Activated CD4-positive, alpha-beta T cell treated with anti-CD3 and anti-CD28 coated beads for 24 hours (primary cell): ENCODE measurements at places on chromosomes 12 and 14.

- no peak for DNase-seq
Measured at GRCh38 chr14:21987937-21988336, 314.3 kb upstream of the OR4E1 start.

- no peak for DNase-seq
Measured at GRCh38 chr12:104182144-104182543, 33.4 kb upstream of the TXNRD1 start.

DNA sequence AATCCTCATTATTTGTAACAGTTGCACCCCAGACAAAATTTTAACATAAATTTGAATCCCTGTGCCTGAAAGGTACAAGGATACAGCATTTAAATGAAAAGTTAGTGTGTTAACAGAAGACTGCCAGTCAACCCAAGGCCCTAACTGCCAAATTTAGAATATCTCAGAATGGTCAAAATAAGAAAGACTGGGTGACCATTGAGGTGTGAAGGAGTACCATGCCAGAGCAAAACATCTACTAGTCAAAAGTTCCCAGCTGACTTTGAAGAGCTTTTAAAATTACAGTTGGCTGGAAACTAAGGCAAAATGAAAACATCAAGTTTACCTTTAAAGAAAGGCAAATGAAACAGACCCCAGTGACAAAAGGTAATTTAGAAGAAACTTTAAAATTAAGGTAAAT, 18.4 kb downstream of the SAV1 start:
- no peak for DNase-seq

DNA sequence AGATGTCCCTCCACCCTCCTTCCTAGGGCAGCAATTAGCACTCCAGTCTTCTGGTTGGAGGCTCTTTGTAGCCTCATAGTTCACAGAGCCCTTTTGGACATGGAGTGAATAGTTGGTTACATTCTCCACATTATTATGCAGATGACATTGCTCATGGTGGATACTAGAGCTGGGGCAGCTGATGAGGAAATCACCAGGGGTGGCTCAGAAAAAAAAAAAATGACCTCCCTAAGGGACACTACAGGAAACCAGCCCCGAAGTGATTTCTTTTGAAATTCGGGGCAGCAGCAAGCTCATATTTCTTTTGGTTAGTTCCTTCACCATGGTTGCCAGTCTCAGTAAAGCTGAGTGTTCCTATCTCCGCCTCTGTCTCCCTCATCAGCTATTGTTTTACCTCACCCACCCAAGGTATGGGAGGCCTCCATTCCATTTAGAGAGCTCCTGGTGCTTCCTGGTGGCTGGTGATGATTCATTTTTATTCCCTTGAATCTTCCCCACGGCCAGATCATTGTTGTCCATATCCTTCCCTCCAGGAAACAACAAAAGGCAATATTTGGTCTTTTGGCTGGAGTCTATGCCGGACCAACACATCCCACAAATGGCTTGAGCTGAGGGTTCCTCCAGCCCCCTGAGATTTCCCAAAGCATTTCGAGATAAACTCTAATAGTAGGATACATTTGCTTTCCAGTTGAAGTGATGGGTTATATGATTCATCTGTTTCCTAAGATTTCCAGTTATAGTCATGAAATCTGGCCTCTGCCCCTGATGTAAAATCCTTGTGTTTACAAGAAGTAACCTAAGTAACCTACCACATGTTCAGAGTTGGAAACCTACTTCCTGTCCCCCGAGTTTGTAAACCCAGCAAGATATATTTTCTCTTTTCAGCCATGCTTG, 56.2 kb upstream of the NID2 start:
- DNase-seq = no peak

DNA sequence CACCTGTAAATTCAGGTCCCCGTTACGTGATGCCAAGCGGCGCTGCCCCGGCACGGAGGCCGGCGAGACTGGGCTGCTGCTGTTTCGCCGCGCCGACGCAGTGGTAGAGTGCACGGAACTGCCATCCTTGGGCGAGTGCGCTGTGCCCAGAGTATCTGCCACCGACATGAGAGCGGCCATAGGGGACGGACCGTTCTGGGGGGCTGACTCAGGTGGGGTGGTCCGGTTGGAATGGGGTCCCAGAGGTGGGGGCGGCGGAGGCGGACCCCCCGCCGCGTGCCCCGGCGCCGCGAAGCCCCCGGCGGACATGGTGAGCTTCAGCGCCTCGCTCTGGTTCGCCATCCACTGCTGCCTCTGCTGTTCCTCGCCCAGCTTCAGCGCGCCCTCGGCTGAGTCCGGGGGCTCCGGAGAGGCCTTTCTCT, 2.8 kb downstream of the IRF2BPL start:
- no peak for DNase-seq

DNA sequence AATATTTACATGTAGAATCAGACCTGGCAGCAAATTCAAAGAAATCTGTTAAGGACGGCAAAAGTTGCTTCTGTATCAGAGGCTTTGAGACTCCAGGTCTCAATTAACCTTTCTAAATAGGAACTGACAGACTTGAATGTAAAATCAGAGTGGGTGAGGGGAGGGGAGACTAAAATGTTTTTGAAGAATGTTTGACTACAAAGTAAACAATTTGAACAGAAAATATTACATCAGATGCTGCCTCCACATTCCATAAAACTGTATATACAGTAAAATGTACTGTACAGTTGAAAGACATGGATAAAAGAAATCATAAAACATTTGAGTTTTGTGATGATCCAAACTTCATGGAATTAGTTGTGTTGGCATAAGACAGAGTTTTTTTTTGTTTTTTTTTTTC, 49.5 kb upstream of the POC1B start:
- DNase-seq = no peak

- DNase-seq = no peak
Measured at GRCh38 chr14:105987563-105987962, 461.2 kb downstream of the TMEM121 start.

DNA sequence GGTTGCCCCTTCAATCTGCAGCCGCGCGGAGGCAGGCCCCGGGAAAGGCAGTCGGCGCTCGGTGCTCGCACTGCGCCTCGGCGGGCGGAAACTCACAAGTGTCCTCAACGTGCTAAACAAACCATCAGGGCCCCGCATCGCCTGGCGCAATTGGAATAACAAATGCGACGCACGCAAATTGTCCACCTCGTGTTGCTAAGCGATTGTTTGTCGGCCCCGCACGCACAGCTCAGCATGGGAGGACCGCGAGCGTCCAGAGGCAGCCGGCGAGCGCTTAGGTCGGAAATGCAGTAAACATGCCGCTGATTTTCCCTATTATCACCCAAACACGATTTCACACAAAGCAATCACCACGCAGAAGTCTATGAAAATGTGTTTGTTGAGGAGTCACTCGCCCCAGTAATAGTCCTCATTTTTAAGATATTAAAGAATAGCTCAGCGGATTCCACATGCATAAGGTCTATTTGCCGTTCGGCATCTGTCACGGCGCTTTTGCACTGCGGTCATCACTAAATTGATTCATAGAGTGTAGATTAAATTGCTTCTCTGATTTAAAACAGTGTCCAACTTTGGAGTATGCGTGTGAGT, 3.2 kb upstream of the GSC start:
- DNase-seq = no peak

DNA sequence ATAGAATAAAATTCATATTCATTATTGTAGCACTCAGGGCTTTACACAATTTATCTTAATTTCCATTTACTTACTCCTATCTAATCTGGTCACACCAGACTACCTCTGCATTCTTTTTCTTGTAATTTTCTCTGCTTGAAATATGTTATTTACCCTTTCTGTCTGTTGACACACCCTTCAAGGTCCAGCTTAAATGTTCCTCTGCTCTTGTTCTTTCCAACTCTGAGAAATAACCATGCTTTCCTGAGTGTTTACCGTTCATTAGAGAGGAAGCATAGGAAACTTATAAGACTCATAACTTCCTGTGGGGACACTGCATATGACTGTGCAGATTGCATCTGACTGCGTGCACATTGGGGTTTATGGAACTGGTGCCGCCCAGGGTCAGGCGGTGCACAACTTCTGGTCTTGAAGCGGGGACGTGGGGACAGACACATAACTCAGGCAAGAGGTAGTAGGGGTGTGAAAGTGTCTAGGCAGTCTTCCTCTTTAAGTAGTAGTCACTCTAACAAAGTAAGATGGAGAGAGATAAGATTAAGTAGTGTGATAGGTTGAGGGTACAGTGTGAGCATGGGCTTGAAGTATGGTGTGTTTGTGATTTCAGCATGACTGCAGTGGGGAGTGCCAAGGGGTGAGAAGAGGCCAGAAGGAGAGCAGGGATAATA, 42.6 kb upstream of the FOXJ2 start:
- peak; percentile 44 for DNase-seq

DNA sequence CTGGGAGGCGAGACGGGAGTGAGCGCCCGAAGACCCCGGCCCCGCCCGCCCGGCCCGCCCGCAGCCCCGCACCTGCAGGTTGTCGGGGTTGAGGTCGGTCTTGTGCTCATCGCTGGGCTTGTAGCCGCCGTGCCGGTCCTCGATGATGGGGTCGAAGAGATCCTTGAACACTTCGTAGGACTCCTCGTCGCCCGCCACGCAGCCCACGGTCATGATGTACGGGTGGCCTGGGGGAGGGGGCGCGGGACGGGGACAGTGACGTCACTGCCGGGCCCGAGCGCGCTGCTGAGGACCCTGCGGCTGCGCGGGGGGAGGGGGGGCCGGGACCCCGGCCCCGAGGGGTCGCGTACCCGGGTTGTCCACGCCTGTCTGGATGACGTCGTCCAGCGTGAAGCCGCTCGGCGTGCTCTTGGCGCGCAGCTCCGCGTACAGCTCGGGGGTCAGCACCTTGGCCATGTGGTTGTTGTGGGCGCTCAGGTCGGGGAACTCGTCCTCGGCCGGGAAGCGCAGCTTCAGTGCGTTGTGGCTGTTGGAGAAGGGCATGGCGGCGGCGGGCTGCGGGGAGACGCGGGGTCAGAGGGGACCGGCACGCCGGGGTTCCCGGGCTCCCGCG, 573 bp downstream of the CKB start:
- no peak for DNase-seq

- DNase-seq = no peak
Measured at GRCh38 chr12:93453633-93454032, 11.9 kb upstream of the UBE2N start.

GRCh38 chr14:59863806-59864525, 6.6 kb downstream of the RTN1 start:
- DNase-seq = no peak

GRCh38 chr12:26918321-26919215, 19.2 kb downstream of the INTS13 start:
- no peak for DNase-seq

- DNase-seq = no peak
Measured at GRCh38 chr12:18483698-18484325, 222.5 kb downstream of the PIK3C2G start.

GRCh38 chr14:31971612-31972011, 105.5 kb upstream of the ARHGAP5 start:
- DNase-seq = no peak

DNA sequence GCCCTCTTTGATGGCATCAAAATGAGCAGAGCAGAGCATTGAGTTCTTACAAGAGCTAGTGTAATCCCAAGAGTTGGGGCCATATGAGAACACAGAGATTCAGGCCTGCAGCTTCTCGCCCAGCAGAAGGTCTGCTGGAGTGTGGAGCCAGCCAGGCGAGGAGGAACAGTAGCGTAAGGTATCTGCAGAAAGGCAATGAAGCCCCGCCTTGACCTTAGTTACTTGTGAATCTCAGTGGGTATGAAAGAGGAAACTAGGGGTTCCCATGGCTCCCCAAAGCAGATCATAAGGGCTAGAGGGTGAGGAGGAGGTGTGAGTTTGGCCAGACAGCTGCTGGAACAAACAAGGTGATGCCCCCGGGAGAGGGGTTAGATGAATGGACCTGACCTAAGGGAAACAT, 49.4 kb downstream of the SLC8A3 start:
- no peak for DNase-seq

- no peak for DNase-seq
Measured at GRCh38 chr14:99535448-99535847, 54.2 kb downstream of the CCNK start.

DNA sequence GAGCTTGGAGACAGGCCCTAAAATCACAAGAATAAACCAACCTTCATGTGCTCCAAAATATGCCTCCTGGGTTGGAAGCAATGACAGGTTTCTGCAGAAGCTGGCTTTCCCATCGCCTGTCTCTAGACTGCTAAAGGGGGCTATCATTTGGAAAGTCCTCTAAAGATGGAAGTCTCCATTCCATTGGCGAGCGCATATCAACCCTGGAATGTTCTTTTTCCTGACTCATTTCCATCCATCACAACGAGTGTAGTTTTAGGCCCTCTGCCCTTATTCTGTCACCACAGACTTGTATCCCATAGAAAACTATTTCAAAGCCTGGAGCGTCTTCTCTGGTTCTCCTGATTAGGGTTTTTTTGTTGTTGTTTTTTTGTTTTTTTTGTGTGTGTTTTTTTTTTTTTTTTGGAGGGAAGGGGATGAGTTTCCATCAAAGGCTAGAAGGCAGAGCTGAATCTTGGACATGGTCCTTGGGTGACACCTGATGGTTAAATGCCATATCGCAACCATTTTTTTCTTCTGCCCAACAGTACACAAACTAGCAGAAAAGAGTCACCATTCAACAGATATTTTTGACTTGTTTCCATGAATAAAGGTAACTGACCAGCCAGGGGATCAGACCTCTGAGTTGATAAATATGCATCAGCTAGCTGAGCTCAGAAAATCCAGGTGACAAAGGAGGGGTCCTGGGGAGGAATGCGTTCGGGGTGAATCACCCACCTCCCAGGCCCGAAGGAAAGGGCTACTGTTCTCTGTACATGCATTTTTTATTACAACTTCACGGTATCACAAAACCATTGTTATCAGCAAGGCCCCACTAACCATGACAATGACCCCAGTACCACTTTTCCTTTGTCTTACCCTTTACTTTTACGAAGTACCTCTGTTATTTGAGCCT, 40.5 kb downstream of the KCNA5 start:
- no peak for DNase-seq

- peak; percentile 44 for DNase-seq
Measured at GRCh38 chr12:53499266-53500141, at the start of gene MAP3K12. Gene MAP3K12, minus strand, starts transcription at chr12:53499458. Its CDS starts 12,067 bp downstream, at chr12:53487391.

- DNase-seq = no peak
Measured at GRCh38 chr14:104598039-104598909, 6.3 kb downstream of the TMEM179 start.

DNA sequence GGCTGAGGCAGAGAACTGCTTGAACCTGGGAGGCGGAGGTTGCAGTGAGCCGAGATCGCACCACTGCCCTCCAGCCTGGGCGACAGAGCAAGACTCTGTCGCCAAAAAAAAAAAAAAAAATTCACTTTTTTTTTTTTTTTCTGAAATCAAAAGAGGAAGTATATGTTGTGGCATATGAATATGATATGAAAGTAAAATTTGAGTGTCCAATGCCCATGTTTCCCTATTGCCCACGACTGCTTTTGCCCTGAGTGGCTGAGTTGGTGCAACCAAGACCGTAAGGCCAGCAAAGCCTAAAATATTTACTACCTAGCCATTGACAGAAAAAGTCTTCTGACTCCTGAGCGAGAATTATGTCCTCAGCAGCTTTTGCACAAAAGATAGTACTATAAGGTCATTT, 101.7 kb upstream of the PARP11 start:
- DNase-seq = no peak

DNA sequence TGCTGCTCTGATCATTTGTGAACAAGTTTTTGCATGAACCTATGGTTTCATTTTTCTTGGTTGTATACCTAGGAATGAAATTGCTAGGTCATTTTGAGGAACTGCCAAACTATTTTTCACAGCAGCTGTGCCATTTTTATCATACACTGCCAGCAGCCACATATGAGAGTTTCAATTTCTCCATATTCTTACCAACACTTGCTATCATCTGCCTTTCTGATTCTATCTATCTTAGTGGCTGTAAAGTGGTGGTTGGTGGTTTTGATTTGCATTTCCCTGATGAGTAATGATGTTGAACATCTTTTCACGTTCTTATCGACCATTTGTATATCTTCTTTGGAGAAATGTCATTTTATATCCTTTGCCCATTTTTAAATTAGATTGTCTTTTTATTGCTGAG, 146.1 kb downstream of the C12orf75 start:
- DNase-seq = no peak
